T47D (cell line): ENCODE measurements at places on chromosomes 6 and 20.

DNA sequence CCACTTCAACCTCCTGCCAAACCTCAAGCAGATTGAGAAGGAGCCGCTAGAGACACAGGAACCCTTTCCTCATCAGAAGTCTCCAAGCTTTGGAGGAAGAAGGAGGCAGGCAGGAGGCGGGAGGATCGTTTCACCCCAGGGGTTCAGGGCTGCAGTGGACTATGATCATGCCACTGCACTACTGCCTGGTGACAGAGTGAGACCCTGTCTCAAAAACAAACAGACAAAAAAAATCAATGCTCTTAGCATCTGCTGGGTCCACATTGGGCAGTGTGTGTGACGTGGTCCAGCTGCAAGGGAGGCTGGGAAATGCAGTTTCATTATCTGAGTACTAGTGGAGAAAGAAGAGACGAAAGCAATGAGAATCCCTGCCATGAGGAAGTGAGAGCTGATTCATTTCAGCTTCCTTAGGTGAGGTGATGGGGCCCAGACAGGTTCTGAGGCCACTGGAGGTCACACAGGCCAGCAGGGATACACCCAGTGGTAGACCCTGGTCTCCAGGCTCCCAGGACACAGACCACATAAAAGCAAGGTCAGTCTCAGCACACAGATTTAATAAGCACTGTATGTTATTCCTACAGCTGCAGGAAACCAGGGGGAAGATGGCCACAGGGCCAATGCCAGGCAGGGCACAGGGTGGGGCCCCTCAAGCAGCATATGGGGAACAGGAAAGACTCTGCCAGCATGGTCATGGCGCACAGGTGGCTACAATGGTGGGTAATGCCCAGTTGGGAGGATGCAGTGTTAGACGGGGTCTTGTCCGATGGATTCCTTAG is 4.3 kb downstream of the GFRA4 start:
- no peak for DNase-seq

DNA sequence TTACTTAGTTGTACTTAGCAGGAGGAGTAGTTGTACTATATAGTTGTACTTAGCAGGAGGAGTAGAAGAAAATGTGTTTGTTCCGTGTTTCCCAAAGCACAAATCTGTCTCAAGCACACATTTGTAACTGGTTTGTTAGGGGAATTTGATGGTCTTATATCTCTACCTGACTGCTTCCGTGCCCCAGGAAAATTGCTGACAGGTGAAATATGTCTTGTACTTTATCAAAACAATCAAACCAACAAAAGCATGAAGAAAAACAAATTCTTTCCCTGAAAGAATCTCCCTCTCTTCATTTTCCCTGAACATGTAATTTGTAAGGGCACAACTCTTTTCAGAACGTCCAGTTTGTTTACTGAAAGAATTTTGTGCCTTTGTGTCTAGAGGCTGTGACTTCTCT is 106.6 kb upstream of the RGS17 start:
- DNase-seq = no peak

GRCh38 chr6:166586424-166587156 is at the start of gene RAMACL:
RAMACL (minus strand) TSS chr6:166586678; CDS start chr6:166586477, 201 bp downstream.
- DNase-seq = peak; percentile 66

DNA sequence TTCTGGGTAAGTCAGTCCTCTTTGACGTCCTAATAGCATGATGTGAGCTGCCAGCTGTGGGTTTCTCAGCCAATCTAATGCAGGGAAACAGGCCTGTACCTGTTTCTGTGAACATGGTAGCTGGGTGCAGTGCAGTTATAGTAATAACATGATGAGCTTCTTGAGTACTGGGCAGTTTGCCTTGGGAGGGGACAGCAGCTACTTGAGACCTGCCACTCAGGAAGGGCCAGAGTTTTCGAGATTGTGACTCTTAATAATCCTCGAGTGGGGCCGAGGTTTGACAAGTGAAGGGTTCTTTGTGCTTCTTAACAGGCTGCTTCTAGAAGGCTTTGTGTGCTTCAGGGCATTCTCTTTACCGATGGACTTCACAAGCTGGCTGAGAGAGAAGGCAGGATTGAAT is 180.1 kb downstream of the JARID2 start:
- DNase-seq = no peak

- peak; percentile 46 for DNase-seq
Measured at GRCh38 chr20:967796-968742, 34.0 kb downstream of the RSPO4 start.

DNA sequence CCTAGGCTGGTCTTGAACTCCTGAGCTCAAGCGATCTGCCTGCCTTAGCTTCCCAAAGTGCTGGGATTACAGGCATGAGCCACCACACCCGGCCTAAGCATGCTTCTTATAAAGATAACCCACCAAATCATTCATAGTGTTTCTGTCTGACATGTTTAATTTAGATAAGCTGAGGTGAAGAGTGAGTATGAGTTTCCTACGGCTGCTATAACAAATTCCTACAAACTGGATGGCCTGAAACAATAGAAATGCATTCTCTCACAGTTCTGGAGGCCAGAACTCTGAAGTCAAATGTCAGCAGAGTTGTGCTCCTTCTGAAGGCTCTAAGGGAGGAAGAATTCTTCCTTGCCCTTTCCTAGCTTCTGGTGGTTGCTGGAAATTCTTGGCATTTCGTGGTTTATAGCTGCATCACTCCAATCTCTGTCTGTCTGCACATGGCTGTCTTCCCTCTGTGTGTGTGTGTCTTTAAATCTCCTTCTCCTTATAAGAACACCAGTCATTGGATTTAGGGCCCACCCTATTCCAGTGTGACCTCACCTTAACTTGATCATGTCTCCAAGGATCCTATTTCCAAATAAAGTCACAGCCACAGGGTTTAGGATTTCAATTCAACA is 29.9 kb downstream of the MAPK13 start:
- DNase-seq = no peak

DNA sequence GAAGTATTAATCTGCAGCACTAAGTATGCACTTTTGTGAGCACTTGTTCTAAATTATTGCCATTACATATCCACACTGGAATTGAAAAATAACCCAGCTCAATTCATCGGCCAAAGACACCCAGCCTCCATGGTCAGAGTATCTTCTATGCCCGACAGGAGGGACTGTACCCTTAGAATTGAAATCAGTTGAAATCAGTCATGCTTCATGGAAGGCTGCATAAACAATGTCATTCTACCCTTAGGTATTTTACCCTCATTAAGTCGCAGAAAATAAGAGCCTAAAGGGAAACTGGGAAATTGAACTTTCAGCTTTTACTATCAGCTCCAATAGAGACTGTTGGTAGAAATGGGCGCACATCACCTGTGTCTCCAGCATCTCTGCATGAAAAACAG is 2.9 kb upstream of the RAMACL start:
- DNase-seq = no peak

DNA sequence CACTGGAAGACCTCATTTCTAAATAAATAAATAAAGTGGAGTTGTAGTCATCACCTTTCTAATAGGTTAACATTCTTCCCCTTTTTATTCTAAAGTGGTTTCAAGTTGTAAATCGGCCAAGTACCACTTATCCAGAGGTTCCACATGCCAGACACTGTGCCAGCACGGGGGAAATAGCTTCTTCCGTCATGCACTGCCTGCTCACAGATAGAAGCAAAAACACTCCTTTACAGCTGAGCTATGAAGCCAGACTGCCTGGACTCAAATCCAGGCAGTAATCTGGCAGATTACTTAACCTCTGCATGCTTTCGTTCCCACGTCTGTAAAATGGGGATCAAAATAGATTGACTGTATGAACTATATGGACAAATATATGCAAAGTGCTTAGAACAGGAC is 17.2 kb upstream of the SCML4 start:
- DNase-seq = no peak

GRCh38 chr6:35218021-35218420 is 4.3 kb downstream of the SCUBE3 start:
- no peak for DNase-seq

GRCh38 chr6:150445486-150445885 is 76.7 kb downstream of the IYD start:
- no peak for DNase-seq

DNA sequence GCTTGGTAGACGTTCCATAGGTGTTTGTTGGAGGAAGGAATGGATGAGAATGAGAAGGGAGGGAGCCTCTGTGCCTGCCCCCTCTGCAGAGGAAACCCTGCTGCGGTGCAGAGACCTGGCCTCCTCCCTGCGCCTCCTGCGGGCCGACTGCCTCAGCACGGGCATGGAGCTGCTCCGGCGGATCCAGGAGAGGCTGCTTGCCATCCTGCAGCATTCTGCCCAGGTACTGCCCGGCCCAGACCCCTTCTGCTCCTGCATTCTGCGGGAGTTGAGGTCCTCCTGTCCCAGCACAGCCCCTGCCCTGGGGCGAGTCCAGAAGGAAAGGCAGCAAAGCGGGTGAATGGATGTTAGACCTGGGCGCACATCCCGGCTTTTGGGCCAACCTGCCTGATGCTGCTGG is 6.1 kb downstream of the DNPH1 start:
- no peak for DNase-seq

DNA sequence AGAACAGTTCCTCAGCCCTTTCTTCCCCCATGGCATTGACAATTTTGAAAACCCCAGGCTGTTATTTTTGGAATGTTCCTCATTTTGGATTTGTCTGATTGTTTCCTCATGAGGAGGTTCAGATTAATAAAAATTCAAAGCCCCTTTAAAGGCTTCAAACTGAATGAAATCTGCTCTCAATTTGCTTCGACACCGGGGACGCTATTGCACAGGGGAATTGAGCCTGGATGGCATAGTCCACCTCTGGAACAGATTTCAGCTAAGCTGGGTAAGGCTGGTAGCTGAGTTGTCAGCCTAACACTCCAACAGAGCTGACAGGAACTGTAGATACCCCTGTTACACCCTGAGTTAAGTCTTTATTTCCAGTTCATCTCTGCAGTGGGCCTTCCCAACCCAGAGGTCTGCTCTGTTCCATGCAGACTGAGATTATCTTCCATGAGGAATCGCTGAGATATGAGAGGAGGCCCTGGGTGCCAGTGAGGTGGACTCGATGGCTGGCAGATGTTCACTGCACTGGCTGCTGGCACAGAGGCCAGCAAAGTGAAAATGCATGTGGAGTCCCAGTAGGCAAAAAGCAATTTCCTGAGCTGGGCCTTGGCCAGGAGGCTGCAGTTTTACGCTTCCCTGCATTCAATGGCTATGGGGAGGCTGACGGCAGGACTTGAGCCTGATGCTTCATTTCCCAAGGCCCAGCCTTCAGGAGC is 73.3 kb upstream of the PAX1 start:
- no peak for DNase-seq

DNA sequence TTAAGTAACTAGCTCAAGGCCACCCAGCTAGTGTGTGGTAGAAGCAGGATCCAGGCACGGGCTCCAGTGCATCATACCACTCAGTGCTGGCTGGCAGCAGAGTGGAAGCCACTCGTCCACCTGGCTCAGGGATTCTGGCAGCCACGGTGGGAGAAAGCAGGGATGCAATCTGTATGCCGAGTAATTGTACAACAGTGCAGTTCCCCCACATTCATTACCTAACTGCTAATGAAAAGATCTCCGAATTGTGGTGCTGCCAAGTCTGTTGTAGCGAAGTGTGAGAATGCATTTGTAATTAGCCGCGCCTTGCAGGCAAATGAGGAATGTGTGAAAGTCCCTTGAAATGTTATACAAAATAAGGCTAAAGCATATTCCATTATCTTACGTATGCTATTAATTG is 29.0 kb downstream of the KCNG1 start:
- no peak for DNase-seq

DNA sequence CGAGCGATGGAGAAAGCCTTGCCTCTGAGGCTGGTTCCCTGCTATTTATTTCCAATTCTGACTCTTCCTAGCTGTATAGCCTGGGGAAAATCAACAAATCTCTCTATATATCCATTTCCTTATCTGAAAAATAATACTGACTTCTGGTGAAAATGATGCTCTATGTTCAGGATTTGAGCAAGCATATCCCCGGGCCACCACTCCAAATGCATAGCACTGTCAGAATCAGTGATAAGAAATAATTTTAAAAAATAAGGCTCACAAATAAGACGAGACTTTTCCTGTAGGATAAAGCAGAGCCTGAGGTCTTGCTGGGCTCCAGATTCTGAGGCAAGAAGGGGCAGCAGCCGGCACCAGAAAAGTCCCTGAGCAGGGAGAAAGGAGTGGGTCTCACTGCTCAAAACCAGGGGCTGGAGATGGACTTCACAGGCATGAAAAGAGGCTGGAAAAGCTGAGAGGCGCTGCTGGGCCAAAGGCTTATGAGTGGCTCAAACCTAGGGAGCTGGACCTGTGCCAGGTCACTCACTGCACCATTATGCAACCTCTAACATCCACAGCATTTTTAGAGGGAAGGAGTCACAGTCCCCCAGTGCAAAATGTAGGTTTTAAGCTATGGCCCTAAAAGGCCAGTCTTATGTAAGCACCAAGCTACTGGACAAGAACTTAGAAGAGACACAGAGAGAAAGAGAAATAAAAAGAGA is 48.1 kb upstream of the SLC17A4 start:
- DNase-seq = no peak

DNA sequence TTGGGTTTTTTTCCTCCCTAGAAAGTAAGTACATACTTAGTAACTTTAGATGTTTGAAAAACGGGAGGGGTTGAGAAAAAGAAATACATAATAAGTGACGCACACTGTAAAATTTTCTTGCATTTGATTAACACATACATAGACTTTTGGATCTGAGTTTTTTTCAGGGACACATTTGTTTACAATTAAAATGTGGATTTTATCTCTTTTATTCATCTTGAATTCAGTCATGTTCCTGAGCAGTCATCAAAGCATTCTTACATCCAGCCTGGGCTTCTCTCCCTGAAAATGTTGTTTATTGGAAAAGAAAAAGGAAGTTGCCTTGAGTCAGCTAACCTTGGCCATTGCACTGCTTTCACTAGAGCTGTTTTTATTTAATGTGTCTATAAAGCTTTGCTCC is 8.7 kb upstream of the RPP40 start:
- DNase-seq = no peak

- DNase-seq = no peak
Measured at GRCh38 chr6:18268066-18268465, 3.7 kb upstream of the DEK start.

GRCh38 chr20:43939762-43940121 is 25.1 kb downstream of the TOX2 start:
- DNase-seq = no peak

GRCh38 chr6:41257369-41258195 is 28.9 kb downstream of the TREM1 start:
- peak; percentile 52 for DNase-seq

- no peak for DNase-seq
Measured at GRCh38 chr6:89694428-89694827, 55.9 kb upstream of the LYRM2 start.

DNA sequence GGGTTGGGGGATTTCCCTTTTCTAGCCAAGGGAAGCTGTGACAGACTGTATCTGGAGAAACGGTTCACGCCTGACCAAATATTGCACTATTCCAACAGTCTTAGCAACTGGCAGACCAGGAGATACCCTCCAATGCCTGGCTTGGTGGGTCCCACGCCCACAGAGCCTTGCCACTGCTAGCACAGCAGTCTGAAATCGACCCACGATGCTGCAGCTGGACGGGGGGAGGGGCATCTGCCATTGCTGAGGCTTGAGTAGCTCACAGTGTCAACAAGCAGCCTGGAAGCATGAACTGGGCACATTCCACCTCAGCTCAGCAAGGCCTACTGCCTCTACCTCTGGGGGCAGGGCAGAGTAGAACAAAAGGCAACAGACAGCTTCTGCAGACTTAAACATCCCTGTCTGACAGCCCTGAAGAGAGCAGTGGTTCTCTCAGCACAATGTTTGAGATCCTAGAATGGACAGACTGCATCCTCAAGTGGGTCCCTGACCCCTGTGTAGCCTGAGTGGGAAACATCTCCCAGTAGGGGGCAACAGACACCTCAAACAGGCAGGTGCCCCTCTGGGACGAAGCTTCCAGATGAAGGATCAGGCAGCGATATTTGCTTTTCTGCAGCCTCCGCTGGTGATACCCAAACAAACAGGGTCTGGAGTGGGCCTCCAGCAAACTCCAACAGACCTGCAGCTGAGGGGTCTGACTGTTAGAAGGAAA is 89.9 kb upstream of the ECI2 start:
- peak; percentile 36 for DNase-seq

GRCh38 chr20:16846006-16846405 is 97.8 kb downstream of the OTOR start:
- DNase-seq = no peak
